ENCODE measurements at places on chromosomes 6 and 20.

DNA sequence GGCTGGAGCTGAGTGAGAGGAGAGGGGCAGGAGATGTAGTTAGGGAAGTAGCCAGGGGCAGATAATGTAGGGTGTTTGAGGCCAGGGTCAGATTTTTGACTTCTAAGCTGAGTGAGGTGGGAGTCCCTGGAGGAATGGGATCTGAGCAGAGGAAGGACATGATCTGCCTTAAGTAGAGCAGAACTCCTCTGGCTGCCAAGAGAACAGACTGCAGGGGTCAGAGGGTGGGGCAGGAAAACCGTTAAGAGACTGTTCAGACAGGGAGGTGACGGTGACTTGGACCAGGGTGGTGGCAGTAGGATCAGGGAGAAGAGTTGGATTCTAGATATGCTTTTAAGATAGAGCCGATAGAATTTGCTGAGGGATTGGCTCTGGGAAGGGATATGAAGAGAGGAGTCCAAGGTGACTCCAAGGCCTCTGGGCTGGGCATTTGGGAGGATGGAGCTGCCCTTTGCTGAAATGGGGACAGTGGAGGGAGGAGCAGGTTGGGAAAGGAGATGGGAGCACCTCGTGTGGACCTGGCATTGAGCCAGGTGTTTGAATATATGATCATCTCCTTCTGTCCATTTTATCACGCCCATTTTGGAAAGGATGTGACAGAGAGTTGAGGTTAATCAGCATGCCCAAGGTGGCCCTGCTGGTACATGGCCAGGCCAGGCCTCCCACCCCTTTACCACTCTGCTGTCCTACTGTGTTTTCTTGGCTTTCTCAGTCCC lies 18.8 kb downstream of the EYA2 start:
- DNase-seq: no peak

DNA sequence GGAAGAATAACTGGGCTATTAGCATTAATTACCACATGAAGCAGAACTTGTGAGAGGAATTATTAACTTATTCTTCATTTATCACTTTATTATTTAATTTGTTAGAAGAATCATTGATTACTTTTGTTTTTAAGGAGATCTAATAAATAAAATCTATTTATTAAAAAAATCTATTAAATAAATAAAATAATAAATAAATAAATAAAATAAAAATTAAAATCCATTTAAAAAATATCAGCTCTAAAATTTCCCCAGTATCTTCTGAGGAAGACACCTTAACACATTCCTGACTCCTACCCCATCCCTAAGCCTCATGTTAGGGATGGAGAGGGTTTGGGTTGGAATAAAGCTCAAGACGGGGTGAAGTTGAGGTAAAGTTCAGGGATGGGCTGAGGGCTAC lies 231.4 kb downstream of the CLIC5 start:
- no peak for DNase-seq

- DNase-seq: no peak
These were observed 11.4 kb downstream of the CAPN11 start for GRCh38 chr6:44169886-44170570.

DNA sequence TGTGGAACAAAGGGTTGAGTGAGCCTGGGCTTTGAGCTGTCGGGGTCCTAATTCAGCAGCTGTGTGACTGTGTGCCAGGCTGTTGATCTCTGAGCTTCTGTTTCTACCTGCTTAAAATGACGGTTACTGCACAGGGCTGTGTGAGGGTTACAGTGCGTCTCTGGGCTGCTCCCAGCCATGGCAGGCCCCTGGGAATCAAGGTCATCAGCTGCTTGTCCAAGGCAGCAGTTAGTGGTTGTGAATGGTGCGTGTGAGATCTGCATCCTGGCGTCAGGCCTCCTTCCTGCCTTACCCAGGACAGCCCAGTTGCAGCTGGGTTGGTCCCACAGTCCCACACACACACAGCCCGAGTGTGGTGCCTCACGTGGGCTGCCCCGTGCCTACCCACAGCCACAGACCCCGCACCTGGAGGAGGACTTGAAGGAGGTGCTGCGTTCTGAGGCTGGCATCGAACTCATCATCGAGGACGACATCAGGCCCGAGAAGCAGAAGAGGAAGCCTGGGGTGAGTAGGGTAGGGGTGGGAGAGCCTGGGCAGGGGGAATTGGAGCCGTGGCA lies 15.6 kb downstream of the GTSF1L start:
- DNase-seq: no peak

- no peak for DNase-seq
These were observed 83.6 kb downstream of the SMOC2 start for GRCh38 chr6:168524571-168525001.

GRCh38 chr20:25321262-25321831 lies 69.3 kb downstream of the ABHD12 start:
- no peak for DNase-seq

- DNase-seq: no peak
These were observed 31.6 kb upstream of the ANKRD60 start for GRCh38 chr20:58260006-58260405.

GRCh38 chr6:72424476-72424875 lies 197.4 kb upstream of the KCNQ5 start:
- no peak for DNase-seq

DNA sequence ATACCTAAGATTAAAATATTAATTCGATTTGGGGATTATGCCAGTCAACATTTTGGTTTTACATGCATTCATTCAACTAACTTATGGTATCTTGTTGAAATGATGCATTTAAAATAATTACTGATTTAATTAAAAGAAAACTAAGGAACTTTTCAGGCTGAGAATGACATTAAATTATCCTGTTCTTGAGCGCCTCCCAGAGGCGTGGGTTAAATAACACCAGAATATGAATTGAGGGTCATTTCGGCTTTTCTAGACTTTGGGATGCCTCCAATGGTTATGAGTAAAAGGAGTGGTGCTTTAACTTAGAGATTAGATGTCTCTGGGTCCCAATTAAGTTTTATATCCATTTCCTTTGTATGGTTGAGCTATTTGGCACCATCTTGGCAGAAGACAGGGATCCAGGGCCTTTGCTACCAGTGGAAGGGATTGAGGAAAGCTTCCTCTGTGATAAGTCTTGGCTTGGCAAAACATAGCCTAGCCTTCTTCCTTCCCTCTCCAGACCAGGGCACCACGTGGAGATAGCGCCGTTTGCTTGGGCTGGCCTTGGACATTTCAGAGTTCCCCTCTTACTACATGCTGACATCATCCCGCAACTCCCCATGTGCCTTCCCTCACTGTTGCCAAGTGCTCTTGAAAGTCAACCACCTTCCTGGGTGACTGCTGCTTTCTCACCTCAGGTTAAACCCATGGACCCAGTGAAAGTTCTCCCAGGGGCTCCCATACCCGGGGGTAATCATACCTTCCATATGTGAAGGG lies 28.7 kb downstream of the GNAS start:
- DNase-seq: no peak
